G401 (cell line): ENCODE measurements at places on chromosomes 12 and 14.
A peak's percentile ranks its signal among the peaks of the same experiment; 100 is the strongest.

DNA sequence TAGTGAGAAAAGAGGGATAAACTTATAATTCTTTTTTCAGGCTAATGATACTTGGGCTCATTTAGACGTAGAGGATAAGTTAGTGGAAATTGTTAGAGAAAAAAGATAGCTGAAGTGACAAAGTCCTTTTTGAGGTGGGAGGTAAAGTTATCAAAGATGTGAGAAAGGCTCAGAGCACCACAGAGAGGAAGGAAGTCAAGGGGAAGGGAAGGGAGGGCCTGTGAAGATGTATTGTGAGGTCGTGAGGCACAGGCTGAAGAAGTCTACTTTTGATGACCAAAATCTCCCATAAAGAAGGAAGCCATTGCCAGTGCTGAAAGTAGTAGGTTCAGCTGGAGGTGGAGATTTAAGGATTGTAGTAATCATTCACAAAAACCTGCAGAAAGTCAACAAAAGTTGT lies 19.4 kb upstream of the PTGDR start:
- DNase-seq, result no peak

DNA sequence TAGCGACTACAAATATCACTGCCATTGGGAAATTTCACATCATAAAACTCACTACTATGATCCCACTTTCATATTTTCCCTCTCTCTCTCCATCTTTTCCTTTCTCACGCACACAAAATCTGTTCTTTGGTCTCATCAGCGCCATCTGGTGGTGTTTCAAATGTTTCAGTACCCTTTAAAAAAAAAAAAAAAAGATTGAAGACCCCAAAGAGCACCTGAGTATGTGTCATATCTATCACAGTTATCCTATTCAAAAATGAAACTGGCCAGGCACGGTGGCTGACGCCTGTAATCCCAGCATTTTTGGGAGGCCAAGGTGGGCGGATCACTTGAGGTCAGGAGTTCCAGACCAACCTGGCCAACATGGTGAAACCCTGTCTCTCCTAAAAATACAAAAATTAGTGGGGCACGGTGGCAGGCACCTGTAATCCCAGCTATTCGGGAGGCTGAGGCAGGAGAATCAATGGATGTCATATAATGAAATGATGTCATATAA lies 72.4 kb downstream of the TTC9 start:
- DNase-seq, result peak; percentile 67

DNA sequence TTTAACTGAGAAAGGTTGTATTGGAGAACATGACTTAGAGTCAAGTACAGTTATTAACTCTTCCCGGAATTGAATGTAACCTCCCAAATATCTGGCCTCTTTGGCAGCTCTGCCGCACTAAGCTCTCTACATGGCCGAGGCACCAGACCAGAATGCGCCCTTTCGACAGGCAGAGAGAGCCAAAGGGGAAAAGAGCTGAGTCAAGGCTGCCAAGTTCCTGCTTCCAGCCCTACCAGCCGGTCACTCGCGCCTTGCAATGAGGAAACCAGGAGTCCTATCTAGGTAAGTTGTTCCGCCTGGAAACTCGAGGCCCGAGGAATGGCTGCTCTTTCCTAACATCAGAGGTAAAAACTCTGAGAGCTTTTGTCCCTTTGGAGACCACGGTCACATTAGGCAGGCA lies 172.2 kb downstream of the BRMS1L start:
- no peak for DNase-seq

- DNase-seq, result no peak
Measured at GRCh38 chr12:19648591-19648990, 209.3 kb downstream of the AEBP2 start.

GRCh38 chr14:78130356-78130755 lies 39.8 kb upstream of the NRXN3 start:
- DNase-seq, result no peak
